ENCODE measurements at places on chromosomes 7 and 10.

- no peak for DNase-seq
Observed at GRCh38 chr10:27745732-27746396, at the start of gene MKX. Gene MKX, minus strand, starts transcription at chr10:27745819. Its CDS starts 2,404 bp downstream, at chr10:27743415.

- no peak for DNase-seq
Observed at GRCh38 chr7:139702811-139703486, 74.8 kb downstream of the HIPK2 start.

- DNase-seq = no peak
Observed at GRCh38 chr7:107971613-107972012, 31.3 kb downstream of the LAMB1 start.

- no peak for DNase-seq
Observed at GRCh38 chr10:26468700-26469099, 30.6 kb downstream of the APBB1IP start.

- no peak for DNase-seq
Observed at GRCh38 chr10:102994531-102995295, 76.6 kb downstream of the CNNM2 start.

GRCh38 chr10:36325815-36326214, 683.7 kb upstream of the FZD8 start:
- DNase-seq = no peak

DNA sequence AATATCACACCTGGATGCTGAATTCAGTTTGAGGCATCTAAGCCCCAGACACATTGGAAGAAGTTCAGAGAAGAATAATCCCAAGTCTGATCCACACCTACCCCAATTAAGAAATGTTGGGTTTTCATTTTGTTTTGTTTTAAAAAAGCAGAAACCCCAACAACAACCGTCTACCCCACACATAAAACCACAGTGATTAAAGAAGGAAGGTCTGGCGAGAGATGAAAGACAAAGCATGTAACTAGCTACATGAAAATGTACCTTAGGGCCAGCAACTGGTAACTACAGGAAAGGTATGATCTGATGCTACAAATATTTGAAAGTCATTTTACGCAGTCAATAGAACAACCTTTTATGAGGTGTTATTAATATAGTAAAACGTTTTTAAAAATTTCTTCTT, 1112.3 kb downstream of the GATA3 start:
- no peak for DNase-seq

DNA sequence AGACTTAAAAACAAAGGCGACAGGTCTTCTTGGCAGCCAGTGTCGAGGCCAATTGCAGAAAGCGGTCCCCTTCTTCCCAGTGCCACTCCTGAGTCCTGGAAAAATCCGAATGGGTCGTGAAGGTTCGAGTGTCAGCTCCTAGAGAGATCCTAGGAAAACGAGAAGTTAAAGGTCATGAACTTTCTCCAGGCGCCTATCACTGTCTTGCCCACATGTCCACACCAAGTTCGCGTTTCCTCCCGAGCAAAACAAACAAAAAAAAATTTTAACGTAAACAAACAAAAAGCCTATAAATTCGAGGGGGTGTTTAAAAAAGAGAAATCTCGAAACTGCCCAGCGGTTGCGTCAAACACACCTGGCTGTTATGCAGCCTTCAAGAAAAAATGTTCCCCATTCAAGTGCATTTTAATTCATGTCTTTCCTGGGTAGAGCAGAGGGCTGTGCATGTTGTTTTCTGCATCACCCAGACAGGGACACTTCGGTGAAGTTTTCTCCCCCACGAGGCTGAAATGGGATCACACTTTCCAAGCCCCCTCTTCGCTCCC, 1.5 kb downstream of the ARHGAP21 start:
- no peak for DNase-seq

DNA sequence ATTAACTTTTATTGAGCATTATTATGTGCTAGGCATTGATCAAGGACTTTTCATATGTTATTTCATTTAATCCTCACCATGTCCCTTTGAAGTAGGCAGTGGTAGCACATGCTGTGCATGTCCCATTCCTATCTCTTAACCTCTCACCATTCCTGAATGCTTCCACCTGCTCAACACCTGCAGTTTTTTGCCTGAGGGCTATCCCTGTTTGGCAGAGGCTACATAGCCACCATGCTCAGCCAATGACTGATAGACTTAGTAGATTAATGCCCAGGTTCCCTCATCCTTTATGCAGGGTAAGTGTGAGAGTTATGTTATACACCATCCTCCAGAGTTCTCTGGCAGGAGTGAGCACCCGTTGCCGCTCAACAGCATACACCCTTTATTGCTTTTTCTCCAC, 387.8 kb downstream of the BBS9 start:
- no peak for DNase-seq

DNA sequence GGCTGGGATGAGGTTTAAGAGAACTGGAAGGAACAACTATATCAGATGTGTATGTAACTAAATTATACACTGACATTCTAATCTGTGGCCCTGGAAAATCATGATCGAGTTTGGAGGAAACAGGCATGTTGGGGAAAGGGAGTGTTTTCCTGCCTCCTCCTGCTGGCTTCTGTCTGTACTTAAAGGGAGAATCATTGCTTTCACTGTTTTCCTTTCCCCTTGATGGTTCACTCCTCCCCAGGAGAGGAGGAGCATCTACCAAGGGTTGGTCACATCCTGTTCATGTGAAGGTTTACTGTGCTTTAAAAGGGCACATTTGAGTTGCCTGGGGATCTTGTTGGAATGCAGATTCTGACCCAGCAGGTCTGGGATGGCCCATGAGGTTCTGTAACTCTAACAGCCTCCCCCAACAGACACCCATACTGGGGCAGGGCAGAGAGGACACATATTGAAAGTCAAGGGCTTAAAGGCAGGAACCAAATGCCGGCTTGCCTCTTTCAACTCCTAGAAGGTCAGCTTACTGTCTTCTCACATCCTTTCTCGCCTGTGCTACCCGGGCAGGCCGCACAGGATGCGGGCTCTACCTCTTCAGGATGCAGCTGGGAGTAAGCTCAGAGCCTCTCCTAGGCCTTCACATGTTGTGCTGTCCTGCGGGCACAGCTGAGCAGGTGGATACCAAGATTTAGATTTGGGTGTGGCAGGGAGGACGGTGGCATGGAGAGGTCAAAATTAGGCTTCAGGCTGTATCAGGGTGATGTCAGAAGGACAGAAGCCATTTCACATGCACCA, 694.8 kb downstream of the KCNMA1 start:
- no peak for DNase-seq

GRCh38 chr10:132979491-132980425, 37.4 kb upstream of the CFAP46 start:
- DNase-seq = no peak

DNA sequence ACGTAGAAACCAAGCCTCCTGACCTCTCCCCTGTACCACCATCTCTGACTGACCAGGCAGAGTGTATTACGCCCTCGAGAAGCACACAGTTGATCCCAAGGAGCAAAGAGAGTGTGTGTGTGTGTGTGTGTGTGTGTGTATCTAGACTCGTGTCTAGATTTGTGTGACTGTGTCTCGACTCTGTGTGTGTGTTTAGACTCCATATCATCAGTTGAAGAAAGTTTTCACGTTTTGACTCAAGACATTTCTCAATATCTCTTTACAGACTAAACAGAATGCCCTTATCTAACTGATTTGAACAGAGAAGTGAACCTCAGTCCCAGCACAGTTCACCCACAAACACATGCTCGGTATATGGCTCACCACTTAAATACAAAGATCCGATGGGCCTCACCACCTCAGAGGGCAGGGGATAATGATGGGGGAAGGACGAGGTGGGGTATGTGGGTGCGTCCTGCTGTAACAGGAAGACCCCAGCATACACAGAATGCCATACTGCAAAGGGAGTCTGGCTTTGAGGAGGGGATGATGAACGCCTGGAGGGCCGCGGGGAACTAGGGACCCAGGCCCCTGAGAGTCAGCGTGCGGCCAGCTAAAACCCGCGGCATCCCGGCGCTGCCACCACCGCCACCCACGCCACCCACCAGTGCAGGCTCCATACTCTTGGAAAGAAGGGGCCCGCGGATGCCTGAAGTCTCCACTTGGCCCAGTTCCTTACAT, 780 bp downstream of the ALDH18A1 start:
- no peak for DNase-seq
